Stimulated activated CD8-positive, alpha-beta memory T cell treated with anti-CD3 and anti-CD28 coated beads, Interleukin-4, amount 100 ng/mL, for 1 hour (primary cell): ENCODE measurements at places on chromosomes 1 and 21.

DNA sequence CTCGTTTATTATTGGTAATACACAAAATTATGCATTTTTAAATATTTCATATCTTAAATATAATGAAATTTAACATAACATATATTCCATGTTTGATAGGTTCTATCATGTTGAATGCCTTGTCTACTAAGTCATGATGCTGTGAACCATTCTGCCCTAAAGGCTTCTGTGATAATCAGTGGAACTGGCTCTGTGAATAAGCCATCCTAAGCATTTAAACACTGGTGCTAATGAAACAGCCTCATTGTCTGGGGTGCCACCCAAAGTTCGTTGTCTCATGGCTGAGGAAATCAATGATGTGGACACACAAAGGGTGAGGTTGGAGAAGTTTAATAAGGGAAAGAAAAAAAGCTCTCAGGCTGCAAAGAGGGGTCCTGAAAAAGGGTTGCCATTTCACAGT, 264.7 kb upstream of the ZRANB2 start:
- no peak for DNase-seq

GRCh38 chr1:153544453-153545066, 1.0 kb downstream of the S100A4 start:
- DNase-seq: no peak

- DNase-seq: no peak
Measured at GRCh38 chr1:240426051-240426450, 185.9 kb downstream of the GREM2 start.

GRCh38 chr1:30151826-30152225, 571.6 kb downstream of the MATN1 start:
- no peak for DNase-seq

- DNase-seq: no peak
Measured at GRCh38 chr1:41249319-41249718, 7.2 kb upstream of the SCMH1 start.

DNA sequence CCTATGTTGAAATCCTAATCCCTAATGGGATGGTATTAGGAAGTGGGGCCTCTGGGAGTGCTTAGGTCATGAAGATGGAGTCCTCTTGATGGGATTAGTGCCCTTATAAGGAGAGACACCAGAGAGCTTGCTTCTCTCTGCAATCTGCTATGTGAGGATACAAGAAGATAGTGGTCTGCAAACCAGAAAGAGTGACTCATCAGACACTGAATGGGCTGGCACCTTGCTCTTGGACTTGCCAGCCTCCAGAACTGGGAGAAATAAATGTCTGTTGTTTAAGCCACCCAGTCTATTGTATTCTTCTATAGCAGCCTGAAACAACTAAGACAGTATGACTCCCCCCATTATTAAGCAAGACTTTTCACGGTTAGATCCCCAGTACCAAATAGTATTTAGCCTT, 43.3 kb downstream of the C8B start:
- no peak for DNase-seq

DNA sequence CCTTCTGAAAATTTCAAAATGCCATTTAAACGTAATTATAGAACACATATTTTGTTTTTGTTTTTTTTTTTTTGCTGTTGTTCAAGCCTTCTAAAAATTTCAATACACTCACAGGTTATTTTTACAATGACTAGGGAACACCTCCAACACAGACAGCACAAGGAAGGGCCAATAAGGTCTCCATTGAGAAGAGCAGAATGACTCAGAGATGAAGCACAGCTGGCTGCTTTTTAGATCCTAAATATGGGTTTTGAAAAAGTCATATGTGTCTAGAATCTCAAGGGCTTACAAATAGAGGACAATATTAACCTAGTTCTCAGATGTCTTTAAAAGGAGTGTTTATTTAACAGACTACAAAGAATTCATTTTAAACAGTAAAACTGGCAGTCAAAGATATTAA, 104.6 kb downstream of the NEGR1 start:
- no peak for DNase-seq

GRCh38 chr1:201482755-201483154, 13.8 kb upstream of the PHLDA3 start:
- DNase-seq: no peak
